Fibroblast of villous mesenchyme (primary cell): ENCODE measurements at places on chromosomes 5 and 9. TPM values are rescaled to one million over a fixed set of nuclear protein-coding genes. Genes with fewer than 3 reads are reported as not detected.

DNA sequence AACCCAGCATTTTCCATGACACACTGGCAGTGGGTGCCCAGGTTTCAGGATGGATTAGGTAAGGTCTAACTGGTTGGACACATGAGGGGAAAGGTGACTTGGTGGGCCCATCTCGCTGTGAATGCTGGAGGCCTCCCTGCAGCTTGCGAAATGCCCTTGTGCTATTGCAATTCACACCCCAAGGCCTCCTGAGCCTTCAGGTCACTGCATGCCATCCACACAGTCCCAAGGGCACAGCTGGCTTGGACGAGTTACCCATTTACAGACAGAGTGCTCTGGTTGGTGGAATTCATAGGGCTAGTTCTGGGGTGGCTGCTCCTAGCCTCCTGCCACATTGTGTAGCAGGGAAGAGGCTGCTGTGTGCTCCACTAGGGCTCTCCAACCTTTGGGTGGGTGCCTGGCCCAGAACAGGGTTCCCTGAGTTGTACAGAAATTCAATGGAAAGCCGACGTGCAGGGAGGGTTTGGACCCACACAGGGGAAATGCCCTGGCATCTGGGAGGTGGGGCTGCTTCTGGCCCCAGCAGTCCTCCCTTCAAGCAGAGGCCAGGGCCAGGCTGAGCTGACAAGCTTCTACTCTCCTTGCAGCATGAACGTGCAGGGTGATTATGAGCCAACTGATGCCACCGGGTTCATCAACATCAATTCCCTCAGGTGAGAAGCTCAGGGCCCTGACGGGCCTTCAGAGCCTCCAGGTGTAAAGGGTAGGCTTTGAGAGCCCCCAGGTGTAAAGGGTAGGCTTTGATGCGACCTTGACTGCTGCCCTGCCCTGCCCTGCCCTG is 54.3 kb downstream of the ASS1 start:
- DNase-seq: no peak

DNA sequence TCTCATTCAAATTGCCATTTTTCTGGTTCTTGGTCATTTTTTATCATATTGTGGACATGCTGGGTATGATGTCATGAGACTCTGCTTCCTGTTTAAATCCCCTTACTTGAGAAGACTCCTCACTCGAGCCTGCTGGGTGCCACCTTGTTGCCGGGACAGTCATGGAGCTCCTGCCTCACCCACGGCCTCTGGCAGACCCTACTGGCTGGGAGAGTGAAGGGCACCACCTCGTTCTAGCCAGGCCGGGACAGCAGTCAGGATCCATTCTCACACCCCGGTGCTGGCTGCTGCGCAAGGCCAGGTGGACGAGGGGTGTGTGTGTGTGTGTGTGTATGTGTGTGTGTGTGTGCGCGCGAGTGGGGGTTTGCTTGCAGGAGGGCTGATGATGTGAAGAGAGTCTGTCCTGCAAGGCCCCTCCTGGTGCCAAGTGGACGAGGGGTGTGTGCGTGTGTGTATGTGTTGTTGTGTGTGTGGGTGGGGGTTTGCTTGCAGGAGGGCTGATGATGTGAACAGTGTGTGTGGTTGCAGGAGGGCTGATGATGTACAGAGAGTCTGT is 4.4 kb downstream of the CEP72 start:
- DNase-seq: peak; percentile 17

Gene PCDHGB7
- total RNA-seq: 11.2 and 12.6 TPM in 2 replicates

Gene BAAT
- under 0.01 TPM in 1 of 2 replicates, not detected in the other for total RNA-seq

GRCh38 chr5:179192891-179193470 is 132.8 kb downstream of the ZNF354C start:
- no peak for DNase-seq

DNA sequence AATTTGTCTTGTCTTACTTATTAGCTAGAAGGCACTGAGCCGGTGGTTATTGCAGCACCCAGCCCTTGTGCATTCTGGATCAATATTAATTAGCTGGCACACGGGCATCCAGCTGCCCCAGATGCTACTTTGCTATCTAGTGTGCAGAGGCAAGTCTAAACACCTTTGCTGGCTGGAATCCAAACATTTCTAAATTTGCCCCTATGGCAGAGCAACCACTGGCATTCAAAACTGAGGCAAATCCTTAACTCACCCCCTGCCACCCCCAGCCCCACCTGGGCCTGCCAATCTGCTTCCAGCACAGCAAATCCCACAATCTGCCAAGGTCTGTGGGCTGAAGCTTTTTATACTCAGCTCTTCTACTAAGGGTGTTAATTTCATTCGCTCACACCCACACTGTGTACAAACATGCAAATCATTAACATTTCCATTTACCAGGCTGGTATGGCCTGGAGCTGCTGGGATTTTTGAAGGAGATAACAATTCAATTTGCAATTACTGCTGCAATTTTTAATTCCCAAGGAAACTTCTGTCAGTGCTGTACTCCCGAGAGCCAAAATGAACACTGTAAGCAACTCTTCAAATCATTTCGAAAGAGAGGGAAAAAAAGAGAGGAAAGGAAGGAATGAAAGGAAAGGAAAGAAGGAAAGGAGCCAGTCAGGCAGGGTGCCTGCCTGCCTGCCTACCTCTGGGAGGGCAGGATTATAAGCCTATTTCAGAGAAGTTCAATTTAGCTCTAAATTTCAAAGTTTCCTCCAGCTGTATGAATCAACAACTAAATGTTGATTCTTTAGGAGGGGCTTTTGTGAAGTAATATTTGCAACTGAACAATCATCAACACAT is 35.5 kb downstream of the RAPGEF1 start:
- DNase-seq: no peak

Gene PKN3
- 2.6 and 3.5 TPM in 2 replicates for total RNA-seq

Gene MAMDC2
- total RNA-seq: 11.0 and 22.9 TPM in 2 replicates

DNA sequence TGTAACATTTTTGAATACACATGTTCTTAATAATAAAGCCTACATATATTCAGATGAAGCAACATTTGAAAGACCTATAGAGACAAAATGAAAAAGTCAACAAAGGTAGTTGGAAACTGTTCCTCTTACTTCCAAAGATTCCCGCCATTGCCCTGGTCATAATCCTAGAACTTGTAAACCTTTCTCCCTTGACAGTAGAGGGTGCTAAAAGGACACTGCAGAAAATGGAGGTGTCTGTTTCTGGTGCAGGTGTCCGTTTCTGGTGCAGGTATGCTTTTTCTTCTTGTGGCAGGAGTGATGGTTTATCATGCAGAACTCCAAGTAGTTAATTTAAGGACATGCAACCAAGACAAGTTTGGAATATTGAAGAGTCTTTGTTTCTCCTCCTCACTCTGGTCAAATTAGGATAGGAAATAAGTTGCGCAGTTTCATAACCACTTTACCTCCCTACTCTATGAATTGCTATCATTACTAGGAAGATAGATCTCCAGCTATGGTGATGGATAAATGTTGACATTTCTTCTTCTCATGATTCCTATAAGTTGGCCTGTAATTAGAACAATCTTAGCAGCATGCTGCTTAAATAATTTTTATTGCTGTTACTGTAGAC is 56.0 kb upstream of the FAM174A start:
- DNase-seq: peak; percentile 6

DNA sequence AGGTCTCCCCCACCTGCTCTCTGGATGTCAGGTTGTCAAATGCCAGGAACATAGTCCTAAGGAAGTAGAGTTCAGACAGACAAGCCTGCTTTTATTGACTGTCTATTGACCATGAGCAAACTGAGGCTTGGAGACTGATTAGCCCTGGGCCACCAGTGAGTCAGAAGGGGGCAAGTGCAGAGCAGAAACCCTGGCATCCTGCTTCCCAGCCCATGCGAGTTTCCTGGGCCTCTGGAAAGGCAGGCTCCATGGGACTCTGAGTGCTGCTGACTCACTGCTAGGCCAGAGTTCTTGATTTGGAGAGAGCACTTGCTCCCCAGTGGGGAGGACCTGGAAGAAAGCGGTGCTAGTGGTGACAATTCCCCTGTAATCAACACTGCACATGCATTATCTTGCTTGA is 2.8 kb upstream of the HBEGF start:
- no peak for DNase-seq

- no peak for DNase-seq
These were observed 3.6 kb downstream of the MGAT4B start for GRCh38 chr5:179802950-179803562.

Gene TMEM252
- total RNA-seq: not detected in 2 replicates

Gene GMCL2
- not detected in 2 replicates for total RNA-seq

- no peak for DNase-seq
These were observed 11.2 kb upstream of the ENC1 start for GRCh38 chr5:74651710-74652109.

DNA sequence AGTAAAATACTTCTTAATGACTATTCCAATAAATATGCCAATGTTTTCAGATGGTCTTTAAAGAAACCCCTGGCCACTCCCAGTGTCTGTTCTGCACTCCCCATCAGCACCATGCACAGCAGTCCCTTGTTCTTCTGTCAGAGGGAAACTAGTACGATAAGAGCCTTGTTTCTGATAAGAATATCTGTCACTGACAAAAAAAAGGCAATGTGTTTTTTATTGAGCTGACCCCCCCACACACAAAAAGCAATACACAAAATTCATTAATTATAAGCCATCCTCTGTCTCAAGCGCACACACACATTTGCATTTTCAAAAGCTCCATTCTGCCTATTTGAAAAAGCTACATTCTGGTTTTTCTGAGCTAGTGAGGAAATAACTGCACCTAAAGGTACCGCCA is 119.1 kb downstream of the ENC1 start:
- DNase-seq: no peak

GRCh38 chr5:149485655-149486615 is 65.3 kb downstream of the CSNK1A1 start:
- peak; percentile 99 for DNase-seq

DNA sequence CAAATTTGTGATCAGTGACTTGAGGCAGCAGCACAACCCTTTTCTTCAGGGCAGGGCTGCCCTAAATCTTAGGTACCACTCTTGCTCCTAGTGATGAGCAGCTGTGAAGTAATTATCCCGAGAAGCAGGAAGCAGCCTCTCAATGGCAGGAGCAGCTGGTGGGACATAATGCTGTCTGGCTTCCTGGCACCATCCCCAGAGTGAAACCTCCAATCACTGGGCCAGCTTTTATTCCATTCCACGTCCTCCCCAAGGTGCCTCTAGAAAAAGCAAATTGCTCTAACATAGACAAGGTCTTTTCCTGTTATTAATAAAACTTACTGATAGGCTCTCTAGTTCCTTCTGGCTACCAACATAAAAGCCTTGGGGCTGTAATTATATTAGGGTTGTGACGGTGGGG is 154.0 kb downstream of the FRMD3 start:
- DNase-seq: no peak

Gene TRIM36
- 0.97 and 2.2 TPM in 2 replicates for total RNA-seq

Gene FAM221B
- not detected in 2 replicates for total RNA-seq

Gene HTR4
- total RNA-seq: not detected in 2 replicates
